ENCODE measurements at places on chromosomes 3 and 15.

DNA sequence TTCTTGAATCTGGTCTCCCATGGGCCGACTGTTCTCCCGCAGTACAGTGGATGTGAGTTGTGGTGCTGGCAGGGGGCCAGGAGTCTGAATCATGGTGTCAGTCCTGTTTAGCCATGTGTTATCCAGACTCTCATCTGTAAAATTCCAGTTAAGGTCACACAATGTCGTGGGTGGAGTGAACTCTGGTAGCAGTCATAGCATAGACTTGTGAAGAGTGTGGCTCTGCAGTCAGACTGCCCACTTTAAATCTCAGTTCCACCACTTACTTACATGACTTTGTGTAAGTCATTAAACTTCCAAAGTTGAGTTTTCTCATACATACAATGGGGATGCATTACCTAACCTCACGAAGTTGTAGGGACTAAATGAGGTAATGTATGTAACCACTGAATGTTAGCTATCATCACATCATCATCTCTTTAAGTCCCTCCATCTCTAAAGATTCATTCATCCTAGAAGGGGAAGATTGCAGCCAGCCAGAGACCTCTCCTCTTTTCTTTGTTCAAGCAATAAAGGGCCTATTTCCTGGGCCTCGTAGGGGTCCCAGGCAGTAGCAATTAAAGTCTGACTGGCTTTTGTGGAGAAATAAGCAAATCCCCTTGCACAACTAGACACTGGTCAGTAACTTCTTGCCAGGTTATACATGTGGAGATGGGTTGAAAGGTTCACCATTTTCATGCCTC is 93.9 kb downstream of the PCCB start:
- no peak for DNase-seq

- no peak for DNase-seq
These were observed 107.9 kb downstream of the AQP9 start for GRCh38 chr15:58246041-58246440.

DNA sequence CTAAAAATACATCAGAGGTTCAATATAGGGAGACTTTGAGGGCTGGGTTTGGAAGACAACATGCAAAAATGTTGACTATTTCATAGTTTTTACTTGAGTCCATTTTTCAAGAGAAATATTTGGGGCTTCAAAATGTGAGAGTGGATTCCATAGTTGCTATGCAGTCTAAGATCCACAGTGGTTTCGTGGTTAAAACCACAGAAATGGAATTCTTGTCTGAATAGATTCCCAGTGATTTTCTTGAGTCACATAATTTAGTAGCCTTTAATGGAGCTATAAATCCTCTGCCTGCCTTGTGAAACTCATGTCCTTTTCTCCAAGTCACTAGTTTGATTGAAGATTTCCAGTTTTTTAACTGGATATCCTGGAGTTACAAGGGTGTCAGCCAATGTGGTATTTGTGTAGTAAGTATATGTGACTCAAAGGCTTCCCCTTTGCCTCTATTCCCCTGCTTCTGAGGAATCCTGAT is 94.7 kb upstream of the RBMS3 start:
- DNase-seq, result no peak

- DNase-seq, result no peak
These were observed 455.9 kb upstream of the NR2F2 start for GRCh38 chr15:95874637-95875036.

GRCh38 chr3:88478460-88478859 is 328.7 kb downstream of the C3orf38 start:
- DNase-seq, result no peak

GRCh38 chr3:87270908-87271700 is 5.3 kb downstream of the POU1F1 start:
- no peak for DNase-seq

DNA sequence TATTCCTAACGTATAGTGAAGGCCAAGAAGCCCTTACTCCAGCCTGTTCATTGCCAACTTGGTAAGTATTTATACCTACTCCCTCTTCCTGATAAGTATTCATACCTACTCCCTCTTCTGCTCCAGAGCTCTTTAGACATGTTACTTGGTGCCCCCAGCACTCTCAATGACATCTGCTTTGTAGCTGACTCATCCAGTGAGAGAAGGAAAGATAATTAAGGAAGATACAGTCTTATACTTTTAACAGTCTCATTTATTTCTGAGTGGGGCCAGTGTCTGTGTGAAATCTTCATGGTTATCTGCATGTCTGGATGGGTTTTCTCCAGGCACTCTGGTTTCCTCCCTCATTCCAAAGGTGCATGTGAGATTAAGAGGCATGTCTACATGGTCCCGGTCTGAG is 698.7 kb downstream of the FHIT start:
- no peak for DNase-seq

DNA sequence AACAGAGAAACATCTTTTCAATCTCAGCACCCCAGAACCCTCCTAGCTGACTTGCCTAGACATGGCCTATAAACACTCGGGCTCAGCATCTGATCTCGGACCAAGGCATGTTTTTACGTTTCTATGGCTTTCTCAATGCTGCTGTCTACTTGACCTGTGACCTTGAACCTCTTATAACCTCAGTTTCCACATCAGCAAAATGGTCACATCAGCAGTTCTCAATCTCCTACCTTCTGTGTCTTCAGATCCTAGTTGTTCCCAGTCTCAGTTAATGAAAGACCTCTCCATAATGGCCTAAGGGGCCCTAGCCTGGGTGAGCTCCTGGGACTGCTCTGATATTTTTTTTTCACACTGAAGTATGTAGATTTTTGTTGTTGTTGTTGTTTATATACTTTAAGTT is 39.6 kb downstream of the SSUH2 start:
- DNase-seq, result no peak

- DNase-seq, result no peak
These were observed 26.2 kb downstream of the TM2D3 start for GRCh38 chr15:101625980-101626379.

DNA sequence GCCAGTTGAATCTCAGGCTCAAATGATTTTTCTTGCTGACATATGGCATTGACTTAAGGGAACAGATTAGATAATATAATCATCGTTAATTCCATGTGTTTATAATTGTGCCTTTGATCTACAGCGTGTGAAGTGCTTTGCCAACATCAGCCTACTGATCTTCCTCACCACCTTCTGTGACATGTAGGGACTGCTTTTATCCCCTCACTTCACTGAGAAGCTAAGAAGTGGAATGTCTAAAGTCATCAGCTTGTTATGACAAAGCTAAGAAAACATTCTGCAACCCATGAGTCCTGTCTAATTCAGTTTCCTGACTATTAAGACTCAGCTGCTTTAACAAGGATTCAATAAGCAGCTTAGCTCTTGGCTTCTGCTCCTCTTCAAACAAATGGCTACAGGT is 106.0 kb downstream of the MYH15 start:
- no peak for DNase-seq

- no peak for DNase-seq
These were observed 88.7 kb downstream of the ARNT2 start for GRCh38 chr15:80492874-80493273.

- DNase-seq, result no peak
These were observed 50.3 kb upstream of the ITGA11 start for GRCh38 chr15:68482246-68482645.

- DNase-seq, result no peak
These were observed 2.3 kb downstream of the CAMK1 start for GRCh38 chr3:9767418-9767817.

DNA sequence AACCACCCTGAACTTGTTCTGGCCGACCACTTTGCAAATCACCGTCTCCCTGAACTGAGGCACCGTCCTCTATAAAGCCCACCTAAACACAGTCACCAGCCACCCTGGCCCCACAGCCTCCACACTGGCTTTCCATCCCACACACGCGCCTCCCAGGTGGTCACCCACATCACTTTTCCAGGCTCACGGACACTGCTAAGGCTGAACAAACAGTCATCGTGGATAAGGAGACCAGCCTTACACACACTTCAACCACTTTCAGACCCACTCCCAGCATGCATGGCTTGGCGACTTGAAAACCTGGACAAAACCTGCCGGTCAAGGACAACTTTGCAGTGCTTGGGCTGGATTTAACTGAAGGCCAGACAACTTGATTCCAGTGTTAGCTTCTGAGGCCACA is 8.4 kb downstream of the CHSY1 start:
- DNase-seq, result no peak

DNA sequence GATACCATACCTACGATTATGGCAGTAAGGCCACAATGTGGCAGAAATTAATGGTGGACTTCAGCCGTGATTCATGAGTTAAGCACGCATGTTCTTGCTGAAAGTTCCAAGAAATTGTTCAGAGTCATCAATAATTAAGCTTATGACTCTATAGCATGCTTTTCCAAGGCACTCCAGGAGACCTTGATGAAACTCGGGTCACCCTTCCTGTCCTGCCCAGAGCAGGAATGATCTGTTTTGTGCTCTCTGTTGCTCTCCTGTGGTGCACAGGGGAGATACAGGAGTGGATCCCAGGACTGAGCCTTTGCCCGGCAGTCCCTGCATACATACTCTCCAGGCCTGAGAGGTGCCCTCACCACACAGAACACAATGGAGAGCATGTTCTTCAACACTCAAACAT is 141.6 kb upstream of the SLC2A2 start:
- DNase-seq, result no peak

GRCh38 chr15:90035095-90035839 is 34.1 kb downstream of the ZNF710 start:
- no peak for DNase-seq

DNA sequence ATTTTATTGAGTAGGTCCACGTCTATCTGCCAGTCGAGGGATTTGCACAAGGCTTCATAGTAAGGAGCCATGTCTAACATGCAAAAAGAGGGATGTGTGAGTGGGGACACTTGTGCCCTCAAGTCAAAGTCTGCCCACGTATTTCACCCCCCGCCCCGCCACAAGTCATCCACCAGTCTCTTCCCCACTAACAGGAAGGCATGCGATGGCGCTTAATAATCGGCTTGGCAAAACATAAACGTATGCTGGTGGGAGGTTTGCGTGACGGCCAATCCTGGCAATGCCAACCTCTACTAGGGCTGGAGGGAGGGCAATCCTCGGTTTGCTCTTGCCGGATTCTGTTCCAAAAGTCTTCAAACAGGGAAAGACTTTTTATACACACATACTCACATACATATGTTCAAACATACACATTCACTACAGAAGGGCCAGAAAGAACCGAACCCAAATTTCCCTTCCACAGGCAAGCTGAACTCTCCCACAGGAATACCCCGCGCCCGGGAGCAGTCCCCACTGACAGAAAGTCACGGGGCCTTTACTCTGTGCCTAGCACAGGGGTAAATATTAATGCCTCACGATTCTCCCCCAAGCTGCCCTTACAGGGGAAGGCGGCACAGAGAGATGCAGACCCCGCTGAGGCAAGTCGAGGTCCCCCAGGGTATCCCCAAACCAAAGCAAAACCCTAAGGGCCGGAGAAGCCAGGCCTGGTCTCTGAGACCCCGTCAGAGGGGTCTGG is 675 bp downstream of the PSMD6 start:
- peak; percentile 39 for DNase-seq

- no peak for DNase-seq
These were observed 88.0 kb upstream of the OSBPL11 start for GRCh38 chr3:125683067-125683829.

DNA sequence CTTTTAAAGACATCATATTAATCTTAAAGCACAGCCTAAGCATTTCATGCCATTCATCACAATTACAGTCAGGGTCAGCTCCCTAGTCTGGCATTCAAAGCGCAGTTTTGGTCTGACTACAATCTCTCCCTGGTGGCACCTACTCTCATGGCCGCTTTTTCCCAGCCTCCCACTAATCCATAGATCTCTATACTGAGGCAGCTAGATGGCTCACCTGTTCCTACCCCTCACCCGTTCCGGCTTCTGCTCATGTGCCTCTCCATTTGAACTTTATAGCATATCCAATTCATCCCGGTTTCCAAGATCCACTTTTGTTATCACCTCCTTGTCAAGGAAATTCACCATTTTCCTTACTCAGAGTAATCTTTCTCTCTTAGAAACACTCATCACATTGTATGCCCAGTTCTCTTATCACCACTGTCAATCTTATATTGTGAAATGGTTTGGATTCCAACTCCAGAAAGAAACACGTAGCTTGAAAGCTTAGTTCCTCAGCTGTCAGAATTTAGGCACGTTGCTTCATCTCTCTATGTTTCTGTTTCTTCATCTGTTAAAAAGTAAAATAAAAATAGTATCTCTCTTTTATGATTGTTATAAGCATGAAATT is 220.0 kb upstream of the UBE2E2 start:
- no peak for DNase-seq

GRCh38 chr3:131622726-131623125 is 120.0 kb upstream of the MRPL3 start:
- DNase-seq, result no peak

DNA sequence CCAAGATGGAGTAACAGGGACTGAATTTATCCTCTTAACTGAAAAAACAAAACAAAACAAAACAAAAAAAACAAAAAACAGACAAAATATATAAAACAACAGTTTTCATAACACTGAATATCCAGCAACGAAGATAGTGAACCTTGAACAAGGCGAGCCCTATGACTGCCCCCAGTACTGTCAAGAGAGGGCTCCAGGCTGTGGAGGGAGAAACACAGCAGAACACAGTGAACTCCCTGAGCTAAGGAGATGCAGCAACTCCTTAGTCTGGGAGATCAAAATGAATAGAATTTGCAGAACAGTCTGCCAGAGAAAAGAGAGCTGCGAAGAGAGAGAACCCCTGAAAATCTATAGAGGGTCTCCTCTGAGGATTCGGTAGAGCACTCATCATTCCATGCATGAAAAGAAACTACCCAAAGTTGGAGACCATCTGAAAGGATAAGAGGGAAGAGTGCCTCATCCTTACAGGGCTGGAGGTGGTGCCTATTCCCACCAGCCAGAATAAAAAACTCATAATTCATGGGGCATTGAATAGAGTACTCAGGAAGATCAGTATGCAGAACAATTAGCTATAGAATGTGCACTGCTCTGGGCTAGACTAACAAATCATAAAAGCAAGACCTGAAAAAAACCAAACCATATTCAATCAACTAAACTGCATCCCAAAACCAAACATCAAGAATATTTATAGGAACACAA is 101.8 kb downstream of the FRMD4B start:
- DNase-seq, result no peak

DNA sequence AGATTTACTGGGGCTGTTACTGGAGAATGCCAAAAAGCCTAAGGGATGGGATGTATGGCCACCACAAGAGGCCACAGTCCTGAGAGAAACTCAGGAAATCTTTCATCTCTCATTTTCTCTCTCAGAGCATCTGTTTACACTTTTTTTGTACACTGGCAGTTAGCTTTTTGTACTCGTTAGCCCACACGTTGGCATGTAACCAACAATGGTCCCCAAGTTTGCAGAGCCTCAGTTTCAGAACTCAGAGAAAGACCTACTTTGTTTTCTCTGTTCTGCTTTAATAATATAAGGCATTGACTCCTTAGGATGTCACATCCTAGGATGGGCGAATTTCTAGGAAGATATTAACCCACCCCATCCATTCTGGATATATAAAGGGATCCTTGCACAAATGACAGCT is 183.5 kb downstream of the SUCNR1 start:
- DNase-seq, result no peak

GRCh38 chr3:146110161-146110560 is 50.8 kb downstream of the PLOD2 start:
- no peak for DNase-seq

DNA sequence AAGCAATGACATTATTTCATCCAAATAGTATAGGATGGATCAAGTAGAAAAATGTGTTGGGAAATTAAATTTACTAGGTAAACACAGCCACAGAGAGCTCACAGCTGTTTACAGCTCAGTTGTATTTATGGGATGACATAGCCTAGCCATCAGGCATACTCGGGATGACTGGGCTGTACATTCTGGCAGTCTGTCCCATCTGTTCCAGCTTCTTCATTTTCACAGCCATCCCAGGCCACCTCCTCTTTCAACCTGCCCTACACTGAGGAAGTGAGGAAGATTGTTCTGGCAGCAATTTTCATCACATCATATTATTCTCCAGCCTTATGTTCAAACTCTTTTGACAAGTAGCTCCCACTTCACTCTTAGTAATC is 98.4 kb upstream of the PFN2 start:
- no peak for DNase-seq

All from stimulated activated CD4-positive, alpha-beta T cell treated with anti-CD3 and anti-CD28 coated beads, Interleukin-2, amount 100 ng/mL, for 24 hours (primary cell).